ENCODE measurements at places on chromosomes 2 and 18. TPM values are rescaled to one million over a fixed set of nuclear protein-coding genes. Genes with fewer than 3 reads are reported as not detected.

DNA sequence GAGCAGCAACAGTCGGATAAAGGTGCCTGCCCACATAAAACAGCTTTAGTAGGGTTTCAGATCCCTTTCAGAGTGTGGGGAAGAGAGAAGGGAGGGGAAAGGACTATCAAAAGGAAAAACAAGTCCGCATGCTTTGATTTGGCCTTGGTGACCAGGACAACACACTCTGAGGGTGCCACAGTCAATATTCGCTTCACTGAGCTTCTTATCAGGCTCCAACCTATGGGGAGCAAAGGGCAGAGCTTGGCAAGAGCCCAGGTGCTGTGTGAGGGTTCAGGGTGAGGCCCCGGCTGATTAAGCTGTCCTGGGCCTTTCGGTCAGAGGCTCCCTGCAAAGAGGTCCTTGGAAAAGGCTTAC is 237.4 kb upstream of the SMAD2 start:
- no peaks in the 10 kb centered on the region for H3K36me3 ChIP-seq
- DNase-seq: no peak
- H3K27me3 ChIP-seq: no peaks in the 10 kb centered on the region
- H3K4me1 ChIP-seq: peaks cover 7% of the 10 kb centered on the region
- no peak overlapping the region for H3K27ac ChIP-seq

DNA sequence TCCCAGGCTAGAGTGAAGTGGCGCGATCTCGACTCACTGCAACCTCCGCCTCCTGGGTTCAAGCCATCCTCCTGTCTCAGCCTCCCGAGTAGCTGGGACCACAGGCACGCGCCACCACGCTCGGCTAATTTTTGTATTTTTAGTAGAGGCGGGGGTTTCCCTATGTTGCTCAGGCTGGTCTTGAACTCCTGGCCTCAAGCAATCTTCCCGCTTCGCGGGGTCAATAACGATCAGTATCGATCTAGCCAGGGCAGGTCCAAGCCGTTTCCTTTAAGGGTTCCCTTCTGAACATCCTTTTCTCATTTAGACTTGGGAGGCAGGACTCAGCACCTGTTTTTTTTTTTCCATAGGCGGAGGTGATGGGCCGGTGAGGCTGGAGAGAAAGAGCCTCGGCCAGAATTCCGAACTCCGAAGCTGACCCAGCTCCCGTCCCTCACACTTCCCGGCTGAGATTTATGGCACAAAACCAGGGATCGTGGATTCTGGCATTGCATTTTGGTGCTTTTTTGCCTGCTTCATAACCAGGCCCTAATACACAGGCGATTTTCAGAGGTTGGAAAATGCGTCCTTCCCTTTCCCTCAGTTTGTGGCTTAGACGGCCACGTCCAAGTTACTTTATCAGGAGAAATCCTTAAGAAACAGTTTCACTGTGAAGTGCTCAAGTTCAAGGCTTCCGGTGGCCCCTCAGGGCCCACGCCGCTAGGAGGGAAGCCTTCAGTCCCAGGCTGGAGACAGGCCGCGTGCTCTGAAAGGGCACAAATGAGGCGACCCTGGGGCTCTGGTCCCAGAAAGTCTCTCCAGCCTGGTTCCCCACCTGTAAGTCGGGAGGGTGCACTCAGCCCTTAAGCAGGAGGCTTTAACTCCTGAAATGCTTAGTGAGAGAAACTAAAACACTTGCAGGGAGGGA is 998 bp upstream of the SLC66A3 start:
- no peaks in the 10 kb centered on the region for H3K36me3 ChIP-seq
- no peak for DNase-seq
- peak overlapping the region; percentile 74 for H3K27ac ChIP-seq
- H3K27me3 ChIP-seq: no peaks in the 10 kb centered on the region

- DNase-seq: no peak
- H3K27me3 ChIP-seq: no peaks in the 10 kb centered on the region
- no peak overlapping the region for H3K4me3 ChIP-seq
- no peaks in the 10 kb centered on the region for H3K4me1 ChIP-seq
- H3K36me3 ChIP-seq: no peaks in the 10 kb centered on the region
- no peak overlapping the region for H3K27ac ChIP-seq
These were observed 443.7 kb upstream of the SPRED2 start for GRCh38 chr2:65876114-65876513.

- DNase-seq: no peak
- H3K4me3 ChIP-seq: no peak overlapping the region
- H3K27me3 ChIP-seq: peaks cover 6% of the 10 kb centered on the region
- H3K27ac ChIP-seq: no peak overlapping the region
- no peaks in the 10 kb centered on the region for H3K36me3 ChIP-seq
These were observed 130.6 kb downstream of the FMNL2 start for GRCh38 chr2:152465541-152465940.

- H3K27ac ChIP-seq: no peak overlapping the region
- no peak for DNase-seq
- no peaks in the 10 kb centered on the region for H3K4me1 ChIP-seq
- H3K27me3 ChIP-seq: no peaks in the 10 kb centered on the region
- H3K36me3 ChIP-seq: no peaks in the 10 kb centered on the region
- no peak overlapping the region for H3K4me3 ChIP-seq
These were observed 111.9 kb downstream of the KCNF1 start for GRCh38 chr2:11023326-11024258.

DNA sequence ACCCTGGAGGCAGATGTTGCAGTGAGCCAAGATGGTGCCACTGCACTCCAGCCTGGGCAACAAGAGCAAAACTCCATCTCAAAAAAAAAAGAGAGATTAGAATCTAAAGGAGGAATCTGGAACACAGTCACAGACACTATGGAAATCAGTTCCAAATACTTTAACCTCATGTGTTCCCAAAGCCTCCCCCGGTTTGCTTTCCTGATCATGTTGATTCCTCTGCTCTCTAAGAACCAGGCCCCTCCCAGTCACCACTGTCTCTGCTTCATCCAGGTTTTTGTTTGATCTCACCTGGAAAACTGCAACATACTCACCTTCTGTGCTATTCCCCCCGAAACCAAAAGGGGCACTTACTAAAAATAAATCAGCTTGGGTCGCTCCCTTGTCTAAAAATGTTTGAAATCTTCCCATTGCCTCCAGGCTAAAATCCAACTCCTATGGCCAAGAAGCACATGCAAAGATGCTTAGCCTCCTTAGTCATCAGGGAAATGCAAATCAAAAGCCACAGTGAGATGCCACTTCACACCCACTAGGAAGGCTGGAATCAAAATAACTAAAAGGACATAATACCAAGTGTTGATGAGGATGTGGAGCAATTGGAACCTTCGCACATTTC is 6.2 kb upstream of the NEU2 start:
- H3K4me3 ChIP-seq: no peak overlapping the region
- no peaks in the 10 kb centered on the region for H3K27me3 ChIP-seq

Gene HADHB
- 78.1 TPM for total RNA-seq

Gene ARHGAP25
- 79.8 TPM for total RNA-seq

Gene PLGLB2
- 0.29 TPM for total RNA-seq

Gene SCYGR4
- not detected for total RNA-seq

Data from activated CD4-positive, alpha-beta memory T cell treated with anti-CD3 and anti-CD28 coated beads for 36 hours (primary cell).